Stromal cell of bone marrow (primary cell): ENCODE measurements at places on chromosomes 2 and 18.
A peak's percentile ranks its signal among the peaks of the same experiment; 100 is the strongest.

DNA sequence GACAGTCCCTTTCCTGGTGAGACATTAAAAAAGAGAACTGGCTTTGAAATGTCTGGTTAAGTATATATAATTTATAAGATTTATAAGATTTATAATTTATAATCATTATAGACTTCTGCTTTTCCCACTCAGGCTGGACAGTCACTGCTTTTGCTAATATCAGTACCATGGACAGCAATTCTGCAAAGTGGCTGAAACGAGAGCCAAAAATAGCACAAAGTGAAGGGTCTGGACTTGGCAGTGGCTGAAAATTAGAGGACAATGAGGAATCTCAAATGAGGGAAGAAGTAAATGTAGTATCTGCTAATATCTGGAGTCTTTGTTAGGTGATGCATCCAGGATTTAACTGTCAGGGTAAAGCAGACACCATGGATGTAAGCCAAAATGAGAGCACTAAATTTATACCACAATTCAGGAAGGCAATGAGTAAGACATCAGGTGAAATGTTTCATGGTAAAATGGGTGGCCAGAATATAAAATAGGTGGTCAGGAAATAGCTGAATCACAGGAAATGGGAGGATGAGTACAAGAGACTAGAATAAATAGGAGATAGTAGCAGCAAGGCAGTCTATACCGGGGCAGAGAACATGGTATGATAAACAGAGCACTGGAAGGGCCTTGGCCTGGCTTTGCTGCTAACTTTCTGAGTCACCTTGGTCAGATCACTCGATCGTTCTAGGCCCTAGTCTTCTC lies 39.6 kb upstream of the BOD1L2 start:
- peak; percentile 6 for DNase-seq

GRCh38 chr18:23693846-23694245 lies 4.6 kb downstream of the LAMA3 start:
- no peak for DNase-seq

DNA sequence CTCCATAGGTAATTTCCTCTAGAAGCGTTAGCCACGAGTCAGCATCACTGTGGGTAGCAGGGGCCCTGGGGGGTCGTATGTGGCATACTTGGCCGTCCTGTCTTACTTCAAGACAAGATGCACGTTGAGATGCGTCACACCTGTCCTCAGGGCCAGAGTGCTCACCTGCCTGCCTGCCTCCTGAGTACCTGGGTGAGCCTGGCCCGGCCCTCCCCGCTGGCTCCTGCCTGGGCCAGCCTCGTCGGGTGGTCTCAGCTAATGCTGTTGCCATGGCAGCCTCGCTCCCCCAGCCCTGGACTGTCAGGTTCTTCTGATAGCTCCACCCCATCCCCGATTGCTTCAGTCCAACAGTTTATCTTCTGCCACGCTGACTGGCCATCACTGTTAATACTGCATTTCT lies 232.4 kb downstream of the GBX2 start:
- DNase-seq: no peak

- no peak for DNase-seq
Measured at GRCh38 chr2:239676716-239677452, 276.1 kb upstream of the HDAC4 start.

GRCh38 chr2:224362094-224362493 lies 39.8 kb downstream of the FAM124B start:
- no peak for DNase-seq

GRCh38 chr2:205787761-205788160 lies 105.5 kb downstream of the NRP2 start:
- no peak for DNase-seq

DNA sequence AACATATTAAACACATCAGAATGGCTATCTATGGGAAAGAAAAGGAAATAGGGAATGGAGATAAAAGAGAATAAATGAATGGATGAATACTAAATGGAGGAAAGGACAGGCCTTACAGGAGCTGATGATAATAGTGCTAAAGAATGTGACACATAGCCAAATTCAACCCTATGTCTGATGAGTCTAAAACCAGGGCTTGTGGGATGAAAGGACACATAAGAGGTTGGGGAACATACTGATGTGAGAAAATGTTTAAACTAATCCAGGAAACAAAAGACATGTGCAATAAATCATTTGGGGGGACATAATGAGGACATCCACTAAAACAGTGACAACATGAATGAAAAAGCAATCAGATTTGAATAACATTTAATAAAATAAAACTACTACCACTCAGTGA lies 120.0 kb downstream of the DYM start:
- DNase-seq: peak; percentile 24

GRCh38 chr2:102667072-102667471 lies 47.7 kb downstream of the SLC9A2 start:
- no peak for DNase-seq

- DNase-seq: no peak
Measured at GRCh38 chr2:46875226-46875899, 40.2 kb downstream of the MCFD2 start.

GRCh38 chr2:15260196-15260595 lies 300.9 kb downstream of the NBAS start:
- DNase-seq: no peak

GRCh38 chr2:11023326-11024258 lies 111.9 kb downstream of the KCNF1 start:
- no peak for DNase-seq

DNA sequence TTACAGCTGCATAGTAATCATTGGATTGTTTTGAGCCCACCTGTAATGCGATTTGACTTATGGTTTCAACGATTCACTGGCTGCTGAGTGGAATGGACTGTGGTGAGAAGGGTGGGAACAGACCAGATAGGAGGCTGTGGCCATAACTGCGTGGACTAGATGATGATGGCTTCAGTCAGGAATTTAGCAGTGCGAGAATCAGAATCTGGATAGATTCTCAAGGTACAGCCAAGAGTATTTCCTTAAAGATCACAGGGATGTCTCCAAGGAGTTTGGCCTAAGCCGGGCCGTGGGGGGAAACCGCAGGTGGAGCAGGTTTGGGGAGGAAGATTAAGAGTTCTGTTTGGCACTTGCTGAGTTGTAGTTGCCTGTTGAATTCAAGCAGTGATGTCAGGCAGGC lies 44.0 kb upstream of the CHMP1B start:
- DNase-seq: no peak

DNA sequence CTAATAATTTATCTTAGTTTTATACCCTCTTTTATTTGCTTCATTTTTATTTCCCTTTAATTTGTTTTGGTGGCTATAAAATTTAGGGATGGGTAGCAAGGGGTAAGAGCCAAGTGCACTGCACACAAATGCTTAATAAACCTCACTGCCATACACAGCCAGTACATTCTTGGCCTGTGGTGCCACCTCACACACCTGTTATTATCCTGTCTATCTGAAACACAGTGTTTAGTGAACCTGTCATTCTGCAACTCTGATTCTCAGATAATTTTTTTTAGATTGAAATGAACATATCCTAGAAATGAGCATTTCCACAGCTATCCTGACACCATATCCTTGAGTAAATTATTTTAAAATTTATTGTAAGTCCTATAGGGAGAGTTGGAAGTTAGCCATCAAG lies 807.5 kb downstream of the DCC start:
- DNase-seq: no peak

DNA sequence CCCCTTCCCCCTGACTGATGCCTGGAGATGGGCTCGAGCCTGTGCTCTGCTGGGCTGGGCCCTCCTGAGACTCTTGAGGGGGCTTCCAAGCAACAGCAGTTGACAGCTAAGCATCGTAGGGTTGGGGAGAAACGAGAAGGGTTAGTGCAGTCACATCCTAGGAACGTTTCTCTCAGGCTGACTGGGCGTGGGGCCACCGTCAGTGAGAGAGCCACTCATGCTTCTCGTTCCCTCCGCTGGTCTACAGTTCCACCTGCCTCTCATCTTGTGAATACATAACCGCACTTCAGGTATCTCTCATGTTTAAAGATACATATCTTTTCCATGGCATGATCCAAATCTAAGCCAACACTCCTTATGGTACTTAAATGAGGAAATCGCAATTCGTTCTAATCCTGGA lies 66.4 kb downstream of the TRAPPC12 start:
- DNase-seq: no peak

GRCh38 chr2:96527286-96528005 lies 9.1 kb upstream of the ARID5A start:
- DNase-seq: no peak

- DNase-seq: no peak
Measured at GRCh38 chr2:26290001-26290400, 45.3 kb downstream of the HADHB start.

- no peak for DNase-seq
Measured at GRCh38 chr2:76675212-76675611, 847.0 kb downstream of the LRRTM4 start.

- DNase-seq: no peak
Measured at GRCh38 chr2:121617042-121617599, 32.1 kb downstream of the CLASP1 start.

DNA sequence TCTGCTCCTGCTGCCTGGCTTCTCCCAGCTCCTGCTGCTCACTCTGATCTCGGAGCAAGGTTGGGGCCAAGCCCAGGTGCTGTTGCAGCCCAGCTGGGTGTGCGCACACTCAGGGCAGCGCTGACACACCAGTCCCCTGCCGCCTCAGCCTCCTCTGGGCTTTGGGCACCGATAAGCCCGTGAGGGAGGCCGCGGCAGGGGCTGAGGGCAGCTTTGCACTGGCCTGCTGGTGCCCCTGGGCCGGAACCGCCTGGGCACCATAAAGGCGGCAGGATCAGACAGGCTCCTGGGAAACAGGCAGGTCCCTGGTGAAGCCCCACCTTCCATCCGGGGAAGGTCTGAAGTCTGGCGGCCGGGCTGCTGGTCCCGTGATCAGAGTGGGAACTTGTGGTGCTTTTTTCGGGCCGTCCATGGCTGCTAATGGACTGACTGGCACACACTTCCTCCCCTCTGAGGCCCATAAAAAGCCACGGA lies 14.1 kb upstream of the EML6 start:
- no peak for DNase-seq

GRCh38 chr18:40355726-40356125 lies 1599.3 kb upstream of the PIK3C3 start:
- DNase-seq: peak; percentile 33

DNA sequence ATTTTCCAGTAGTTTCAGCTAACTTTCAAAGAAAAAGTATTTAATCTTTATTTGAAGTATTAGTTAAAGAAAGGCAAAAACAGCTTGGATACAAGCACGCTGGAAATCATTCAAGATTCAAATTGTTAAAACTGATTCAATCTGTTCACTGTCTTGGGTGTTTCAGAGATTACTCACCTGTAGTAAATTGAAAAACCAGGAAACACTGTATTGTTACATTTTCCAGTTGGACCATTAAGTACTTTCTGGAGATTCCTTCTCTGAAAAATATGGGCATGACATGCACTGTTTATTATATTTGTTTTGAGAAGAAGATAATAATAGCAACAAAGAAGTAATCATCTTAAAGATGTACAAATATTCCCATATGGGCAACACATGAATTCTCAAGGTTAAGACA lies 196.1 kb downstream of the UBE2E3 start:
- DNase-seq: no peak

DNA sequence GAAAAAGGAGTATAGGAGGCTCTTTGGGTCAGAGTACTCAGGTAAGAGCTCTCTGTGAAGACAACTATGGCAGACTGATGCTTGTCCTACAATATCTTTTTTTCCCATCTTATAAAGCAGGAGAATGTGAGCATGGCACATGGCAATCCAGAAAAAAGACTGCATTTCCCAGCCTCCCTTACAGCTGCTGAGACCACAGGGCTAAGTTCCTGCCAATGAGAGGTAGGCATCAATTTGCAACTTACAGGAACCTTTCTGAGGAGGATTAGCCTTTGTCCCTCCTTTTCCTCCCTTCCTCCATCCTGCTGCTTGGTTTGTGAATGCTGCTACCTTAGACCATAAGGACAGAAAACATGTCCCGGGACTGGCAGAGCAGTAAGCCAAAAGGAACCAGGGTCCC lies 37.8 kb upstream of the ST8SIA5 start:
- DNase-seq: no peak

- DNase-seq: no peak
Measured at GRCh38 chr2:54164106-54164505, 48.7 kb downstream of the ACYP2 start.

DNA sequence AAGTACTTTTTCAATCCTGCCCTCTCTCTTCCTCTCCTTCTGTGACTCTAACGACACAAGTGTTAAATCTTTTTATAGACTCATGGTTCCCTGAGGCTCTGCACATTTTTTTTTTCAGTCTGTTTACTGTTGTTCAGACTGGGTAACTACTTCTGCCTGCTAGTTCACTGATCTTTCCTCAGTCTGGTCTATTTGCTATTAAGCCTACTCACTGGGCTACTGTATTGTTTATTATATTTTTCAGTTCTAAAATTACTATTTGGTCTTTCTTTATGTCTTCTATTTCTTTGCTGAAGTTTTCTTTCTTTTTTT lies 21.3 kb downstream of the PPP3R1 start:
- DNase-seq: no peak

- no peak for DNase-seq
Measured at GRCh38 chr2:12070153-12070552, 323.7 kb downstream of the LPIN1 start.

DNA sequence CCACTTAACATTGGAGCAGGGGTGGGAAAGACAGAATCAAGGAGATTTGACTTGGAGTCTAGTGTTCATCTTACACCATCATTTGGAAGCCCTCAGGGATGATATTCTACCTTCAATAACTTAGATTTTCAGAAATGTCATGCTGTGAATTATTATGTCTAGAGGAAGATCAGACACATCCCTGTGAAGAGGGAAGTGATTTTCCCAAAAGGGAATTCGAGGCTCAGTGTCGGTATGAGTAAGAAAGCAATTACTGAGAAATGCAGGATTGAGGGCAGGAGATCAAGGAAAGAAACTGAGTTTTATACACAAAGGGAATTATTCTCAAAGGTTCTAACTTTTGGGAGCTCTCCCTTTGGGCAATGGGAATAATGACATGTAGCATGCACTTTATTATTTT lies 25.6 kb upstream of the ATIC start:
- DNase-seq: no peak

- DNase-seq: no peak
Measured at GRCh38 chr2:172861656-172862476, 126.2 kb downstream of the RAPGEF4 start.

DNA sequence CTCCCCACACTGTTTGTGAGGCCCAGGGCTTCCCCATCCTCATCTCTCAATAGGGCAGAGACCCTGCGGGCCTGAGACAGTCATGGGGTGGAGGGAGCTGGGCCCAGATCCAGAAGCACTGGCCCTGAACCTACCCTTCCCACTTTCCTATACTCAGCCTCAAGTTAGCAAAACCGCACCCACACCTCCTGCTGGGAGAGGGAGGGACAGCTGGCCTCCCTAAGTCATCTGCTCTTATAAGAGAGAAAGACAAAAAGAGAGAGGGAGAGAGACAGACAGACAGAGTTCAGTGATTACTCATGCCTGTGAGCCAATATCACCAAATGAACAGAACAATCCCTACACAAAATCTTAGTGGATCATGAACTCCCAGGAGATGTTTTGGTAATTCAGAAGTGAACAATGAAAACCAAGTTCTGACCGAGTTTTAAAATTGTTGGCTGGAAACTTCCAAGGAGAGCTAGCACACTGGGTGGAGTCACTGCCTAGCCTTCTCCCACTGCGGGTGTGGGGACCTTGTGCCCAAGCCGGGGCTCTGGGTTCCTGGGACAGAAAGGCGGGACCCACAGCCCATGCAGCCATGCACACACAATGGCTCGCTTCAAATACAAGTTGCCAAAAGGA lies 130.5 kb downstream of the PXDN start:
- peak; percentile 70 for DNase-seq
